ENCODE measurements at places on chromosomes 11 and 22.

DNA sequence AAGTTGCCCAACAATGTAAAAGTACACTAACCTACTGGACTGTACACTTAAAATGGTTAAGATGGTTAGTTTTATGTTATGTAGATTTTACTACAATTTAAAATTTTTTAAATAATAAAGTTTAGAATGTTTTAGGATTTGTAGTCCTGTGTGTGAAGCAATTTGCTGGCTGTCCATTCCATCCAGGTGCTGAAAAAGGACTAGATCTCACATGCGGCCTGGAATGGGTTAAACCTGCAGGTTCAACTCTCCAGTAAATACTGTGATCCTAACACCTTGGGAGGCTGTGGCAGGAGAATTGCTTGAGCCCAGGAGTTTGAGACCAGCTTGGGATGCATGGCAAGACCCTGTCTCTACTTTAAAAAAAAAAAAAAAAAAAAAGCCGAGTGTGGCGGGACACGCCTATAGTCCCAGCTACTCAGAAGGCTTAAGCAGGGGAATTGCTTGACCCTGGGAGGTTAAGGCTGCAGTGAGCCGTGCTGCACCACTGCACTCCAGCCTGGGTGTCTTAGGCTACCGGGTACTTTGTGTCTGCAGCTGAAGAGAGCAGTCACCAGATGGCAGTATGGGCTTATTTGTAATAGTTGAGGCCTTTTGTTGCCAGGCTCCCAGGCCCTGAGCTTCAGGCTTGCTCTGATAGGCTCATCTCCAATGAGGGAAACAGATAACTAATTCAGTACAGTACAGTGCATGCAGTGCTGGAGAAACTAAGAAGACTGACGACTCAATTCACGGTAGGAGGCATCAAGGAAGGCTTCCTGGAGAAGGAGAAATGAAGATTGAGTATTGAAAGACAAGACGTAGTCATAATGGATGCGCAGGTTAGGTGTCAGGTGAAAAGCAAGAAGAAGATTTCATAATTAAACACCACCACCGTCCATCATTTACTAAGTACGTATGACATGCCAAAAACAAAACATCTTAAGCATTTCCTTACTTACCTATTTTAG, 64.7 kb upstream of the ASPHD2 start:
- peak; percentile 87 for DNase-seq

DNA sequence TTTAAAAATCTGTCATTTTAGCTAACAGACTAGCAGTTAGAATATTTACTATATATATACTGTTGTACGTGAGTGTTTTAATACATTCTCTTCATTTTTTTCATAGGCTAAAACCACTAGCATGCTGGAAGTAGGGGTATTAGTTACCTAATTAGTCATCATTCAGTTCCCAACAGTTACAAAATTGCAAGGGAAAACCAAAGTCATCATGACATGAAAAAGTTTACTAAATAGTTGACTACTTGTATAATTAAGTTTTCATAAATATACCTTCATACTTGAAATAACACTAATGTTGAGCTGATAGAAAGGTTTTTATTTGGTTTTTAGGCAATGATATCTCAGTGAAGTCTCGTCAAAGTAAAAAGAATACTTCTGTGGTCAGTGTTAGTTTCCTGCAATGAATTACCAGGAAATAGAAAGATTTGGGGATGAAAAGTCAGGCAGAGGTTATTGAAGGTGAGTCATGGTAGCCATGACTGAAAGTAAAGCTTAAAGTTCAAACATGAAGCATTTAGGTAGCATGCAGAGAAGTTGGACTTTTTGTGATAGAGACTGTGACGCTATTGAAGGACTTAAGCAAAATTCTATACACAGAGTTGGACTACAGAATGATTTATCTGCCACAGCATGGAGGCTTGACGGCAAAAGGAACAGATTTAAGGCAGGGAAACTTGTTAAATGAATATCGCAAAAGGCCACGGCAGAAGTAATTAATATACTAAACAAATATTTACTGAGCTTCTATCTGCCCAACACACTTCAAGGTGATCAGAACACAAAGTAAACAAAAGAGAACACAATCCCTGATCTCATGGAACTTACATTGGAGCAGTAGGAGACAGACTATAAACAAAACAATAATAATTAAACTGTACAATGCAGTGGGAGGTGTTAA, 828.1 kb upstream of the FAT3 start:
- DNase-seq: no peak

- no peak for DNase-seq
Measured at GRCh38 chr11:2088284-2088683, 50.9 kb downstream of the IGF2 start.

DNA sequence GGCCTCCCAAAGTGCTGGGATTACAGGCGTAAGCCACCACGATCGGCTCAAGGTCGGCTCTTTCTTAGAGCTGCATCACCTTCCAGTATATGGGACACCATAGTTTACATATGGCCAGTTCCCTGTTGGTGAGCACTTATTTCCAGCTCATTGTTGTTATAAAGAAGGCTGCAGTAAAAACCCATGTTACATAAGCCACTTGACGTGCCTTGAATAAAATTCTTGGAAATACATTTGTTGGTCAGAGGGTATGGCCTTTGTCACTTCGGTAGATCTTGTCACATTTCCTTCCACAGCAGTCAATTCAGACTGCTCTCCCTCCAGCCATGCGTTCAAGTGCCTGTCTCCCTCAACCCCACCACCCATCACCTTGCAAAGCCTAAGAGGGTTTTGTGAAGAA, 92.9 kb downstream of the PRR5L start:
- no peak for DNase-seq

GRCh38 chr22:37752189-37753087, 55.3 kb upstream of the GCAT start:
- peak; percentile 95 for DNase-seq

GRCh38 chr11:94526645-94527438, 14.6 kb downstream of the C11orf97 start:
- DNase-seq: no peak

Data from ACHN (cell line).